ENCODE measurements at places on chromosomes 11 and 22.
A peak's percentile ranks its signal among the peaks of the same experiment; 100 is the strongest.

GRCh38 chr22:43555561-43556515 is 144.0 kb downstream of the MPPED1 start:
- no peak for DNase-seq

- no peak for DNase-seq
Observed at GRCh38 chr11:60776167-60776566, 9.0 kb upstream of the MS4A10 start.

- no peak for DNase-seq
Observed at GRCh38 chr22:17167486-17167885, 8.4 kb upstream of the HDHD5 start.

- DNase-seq, result no peak
Observed at GRCh38 chr11:69075421-69076128, 26.8 kb downstream of the TPCN2 start.

- no peak for DNase-seq
Observed at GRCh38 chr22:19514831-19515565, 9.2 kb downstream of the CLDN5 start.

- no peak for DNase-seq
Observed at GRCh38 chr11:73186886-73187285, 31.2 kb upstream of the P2RY2 start.

DNA sequence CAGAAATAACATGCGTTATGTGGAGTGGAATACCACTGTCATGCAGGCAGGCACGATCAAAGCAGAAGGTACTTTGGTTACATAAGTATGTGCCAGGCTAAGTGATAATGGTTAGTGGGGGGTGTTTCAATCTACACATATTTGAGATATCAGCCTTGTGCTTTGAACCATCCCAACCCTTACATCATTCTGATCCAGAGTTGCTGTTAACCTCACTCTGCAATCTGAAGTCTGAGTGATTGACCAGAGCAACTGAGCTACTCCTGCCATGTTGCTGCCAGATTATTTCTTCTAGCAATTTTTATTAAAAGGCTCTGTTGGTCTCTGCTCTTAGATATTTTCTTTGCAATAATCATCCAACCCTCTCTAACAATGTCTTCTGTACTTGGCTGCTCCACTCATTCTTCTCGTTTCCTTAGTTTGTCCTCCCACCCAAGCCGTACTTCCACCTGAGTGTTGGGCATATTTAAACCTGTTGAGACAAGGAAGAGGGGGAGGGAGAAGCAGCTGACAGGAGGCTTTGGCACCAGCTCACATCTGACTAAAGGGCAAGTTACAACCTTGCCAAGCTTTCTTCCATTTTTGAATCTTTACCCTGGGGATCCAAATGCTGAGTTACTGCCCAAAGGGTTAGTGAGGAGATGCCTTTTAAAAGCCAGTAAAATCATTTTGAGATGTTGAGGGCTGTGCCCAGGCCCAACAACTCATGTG is 114.1 kb upstream of the SESN3 start:
- DNase-seq, result no peak

GRCh38 chr22:30305906-30306626 is 16.8 kb upstream of the CASTOR1 start:
- no peak for DNase-seq

GRCh38 chr11:75262961-75263852 is 22.6 kb downstream of the TPBGL start:
- no peak for DNase-seq

DNA sequence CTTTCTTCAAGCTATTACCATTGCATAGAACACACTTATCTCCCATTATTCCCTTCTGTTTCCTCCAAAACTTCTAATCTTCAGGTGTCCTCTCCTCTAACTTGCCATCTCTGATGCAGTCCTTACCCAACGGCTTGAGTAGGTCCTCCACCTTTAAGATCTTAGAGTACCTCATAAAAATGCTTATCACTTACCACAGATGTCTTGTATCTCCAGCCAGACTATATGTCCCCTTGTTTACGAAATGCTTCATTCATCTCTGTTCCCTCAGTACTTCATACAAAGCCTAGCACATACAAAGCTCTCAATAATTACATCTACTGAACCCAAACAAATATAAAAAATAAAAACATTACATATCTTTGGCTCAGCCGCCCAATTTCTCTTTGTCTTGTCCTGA is 49.2 kb downstream of the PAK1 start:
- DNase-seq, result no peak

GRCh38 chr22:30266445-30267381 is at the start of gene OSM:
TSS of gene OSM (minus strand) at chr22:30266851. CDS start at chr22:30266799, 52 bp downstream.
- peak; percentile 50 for DNase-seq

- DNase-seq, result no peak
Observed at GRCh38 chr11:67452141-67452952, at the start of gene GPR152. TSS of gene GPR152 (minus strand) at chr11:67452729. CDS start at chr11:67452724, 5 bp downstream.

- no peak for DNase-seq
Observed at GRCh38 chr11:45193695-45194094, 47.3 kb downstream of the PRDM11 start.

- no peak for DNase-seq
Observed at GRCh38 chr22:47690586-47690985, 928.1 kb downstream of the TBC1D22A start.

DNA sequence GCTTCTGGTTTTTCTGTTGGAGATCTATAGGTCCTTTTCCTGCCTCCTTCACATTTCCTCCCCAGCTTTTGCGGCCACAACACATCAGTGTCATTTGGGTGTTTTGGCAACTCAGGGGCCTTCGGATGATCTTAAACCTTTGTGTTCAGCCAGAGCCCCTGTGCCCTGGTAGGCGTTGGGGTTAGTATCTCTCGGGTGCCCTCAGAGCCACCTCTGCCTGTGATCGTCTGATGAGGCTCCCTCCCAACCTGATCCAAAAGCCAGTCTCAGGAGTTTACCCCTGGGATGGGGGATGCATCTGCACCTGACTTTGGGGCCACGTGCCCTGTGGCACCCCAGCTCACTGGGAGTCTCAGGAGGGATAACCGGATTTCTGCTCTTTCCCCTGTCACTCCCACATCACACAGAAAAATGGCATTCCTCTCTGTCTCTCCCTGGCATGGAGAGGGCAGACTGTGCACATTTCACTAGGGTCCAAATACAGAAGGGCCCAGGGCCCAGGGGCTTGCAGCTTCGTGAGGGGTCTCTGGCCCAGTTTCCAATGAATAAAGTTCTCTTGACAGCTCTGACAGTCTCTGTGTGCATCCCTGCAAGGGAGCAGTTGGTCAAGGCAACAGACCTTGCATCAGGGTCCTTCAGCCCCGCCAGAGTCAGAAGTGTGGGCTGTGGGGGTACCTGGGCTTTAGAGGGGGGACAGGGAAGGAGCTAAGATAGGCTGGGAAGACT is 2.6 kb downstream of the RNF26 start:
- no peak for DNase-seq

- no peak for DNase-seq
Observed at GRCh38 chr11:2461253-2461955, 16.6 kb downstream of the KCNQ1 start.

- DNase-seq, result no peak
Observed at GRCh38 chr11:57126766-57127400, 54.9 kb upstream of the LRRC55 start.

- DNase-seq, result no peak
Observed at GRCh38 chr11:121474680-121475079, 21.9 kb upstream of the SORL1-AS1 start.

DNA sequence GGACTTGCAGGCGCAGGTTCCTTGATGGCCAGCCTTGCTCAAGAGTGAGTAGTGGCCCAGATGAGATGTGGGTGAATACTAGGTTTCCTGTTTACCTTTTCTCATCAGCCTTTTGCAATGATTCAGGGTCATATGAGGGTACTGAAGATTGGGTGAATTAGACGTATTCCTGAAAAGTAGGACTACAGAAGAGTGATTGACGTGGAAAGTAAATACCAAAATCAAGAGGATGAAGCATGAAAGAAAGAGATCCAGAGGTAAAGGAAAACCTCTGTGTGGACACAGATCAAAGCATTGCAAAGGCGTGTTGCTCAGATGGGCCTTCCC is 59.9 kb downstream of the CYB5R2 start:
- no peak for DNase-seq

DNA sequence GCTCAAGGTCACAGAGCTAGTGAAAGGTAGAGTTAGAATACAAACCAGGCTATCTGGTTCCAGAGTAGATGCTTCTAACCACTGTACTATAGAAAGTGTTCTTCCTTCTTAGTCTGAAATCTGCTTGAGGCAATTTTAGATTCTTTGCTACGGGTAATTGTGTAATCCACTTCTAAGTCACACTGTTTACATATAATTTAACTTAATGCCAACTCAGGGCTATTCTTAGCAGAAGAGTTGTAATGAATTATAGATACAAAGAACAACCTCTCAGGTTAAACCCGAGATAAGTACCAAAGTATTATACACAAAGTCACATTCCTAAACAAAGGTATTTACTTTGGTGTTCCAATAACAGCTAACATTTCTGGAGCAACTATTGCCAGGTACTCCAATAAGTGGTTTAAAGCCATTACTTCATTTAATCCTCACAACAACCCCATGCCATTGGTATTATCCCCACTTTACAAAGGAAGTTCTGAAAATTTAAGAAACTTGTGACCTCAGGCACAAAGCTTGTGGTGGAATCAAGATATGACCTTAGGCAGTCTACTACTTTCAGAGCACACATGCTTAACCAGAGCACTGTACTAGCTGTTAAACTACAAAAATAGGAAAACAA is 31.1 kb upstream of the DDI1 start:
- DNase-seq, result no peak

- DNase-seq, result no peak
Observed at GRCh38 chr22:42375982-42376381, 56.2 kb downstream of the NFAM1 start.

GRCh38 chr22:28068826-28069225 is 149.8 kb upstream of the PITPNB start:
- DNase-seq, result no peak

DNA sequence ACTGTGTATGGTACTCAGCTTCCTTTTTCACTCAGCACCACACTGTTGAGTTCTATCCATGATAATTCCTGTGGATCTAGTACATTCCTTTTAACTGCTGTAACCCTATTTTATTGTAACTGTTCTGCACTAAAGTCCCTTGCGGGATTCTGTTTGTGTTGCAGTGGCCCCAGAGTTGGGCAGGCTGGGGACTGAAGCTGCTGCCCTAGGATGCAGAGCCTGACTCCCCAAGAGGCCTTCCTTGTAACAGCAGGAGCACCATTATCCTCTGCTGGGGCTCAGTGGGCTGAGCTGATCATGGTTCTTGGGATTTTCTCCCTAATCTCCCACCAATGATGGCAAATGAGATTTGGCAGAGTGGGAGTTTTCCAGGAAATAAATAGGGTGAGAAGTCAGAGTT is 77.7 kb downstream of the CABIN1 start:
- DNase-seq, result no peak

- no peak for DNase-seq
Observed at GRCh38 chr22:46143491-46144147, 6.7 kb upstream of the PPARA start.

GRCh38 chr11:116579031-116579653 is 193.6 kb downstream of the BUD13 start:
- no peak for DNase-seq

DNA sequence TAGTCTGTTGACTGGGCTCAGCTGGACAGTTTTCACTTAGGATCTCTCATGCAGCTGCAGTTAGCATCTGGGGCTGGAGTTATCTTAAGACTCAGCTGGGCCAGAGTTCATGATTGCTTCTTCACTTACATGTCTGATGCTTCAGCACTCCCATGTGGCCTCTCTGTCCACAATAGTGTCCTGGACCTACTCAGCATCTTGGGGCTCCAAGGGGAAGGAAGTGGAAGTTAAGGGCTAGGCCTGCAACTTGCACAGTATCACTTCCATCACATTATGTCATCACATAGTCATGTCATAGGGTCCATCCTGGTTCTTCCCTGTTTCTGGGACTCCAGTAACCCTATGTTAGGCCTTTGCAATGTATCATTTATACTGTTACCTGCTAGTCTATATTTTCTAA is 115.9 kb downstream of the C11orf65 start:
- DNase-seq, result no peak

GRCh38 chr11:45671246-45672171 is 6.1 kb upstream of the CHST1 start:
- DNase-seq, result no peak

GRCh38 chr11:57974848-57975601 is 48.7 kb upstream of the OR9Q1 start:
- no peak for DNase-seq

GRCh38 chr11:29996016-29996415 is 20.8 kb downstream of the KCNA4 start:
- no peak for DNase-seq

GRCh38 chr11:131464461-131464860 is 94.0 kb downstream of the NTM start:
- DNase-seq, result no peak

DNA sequence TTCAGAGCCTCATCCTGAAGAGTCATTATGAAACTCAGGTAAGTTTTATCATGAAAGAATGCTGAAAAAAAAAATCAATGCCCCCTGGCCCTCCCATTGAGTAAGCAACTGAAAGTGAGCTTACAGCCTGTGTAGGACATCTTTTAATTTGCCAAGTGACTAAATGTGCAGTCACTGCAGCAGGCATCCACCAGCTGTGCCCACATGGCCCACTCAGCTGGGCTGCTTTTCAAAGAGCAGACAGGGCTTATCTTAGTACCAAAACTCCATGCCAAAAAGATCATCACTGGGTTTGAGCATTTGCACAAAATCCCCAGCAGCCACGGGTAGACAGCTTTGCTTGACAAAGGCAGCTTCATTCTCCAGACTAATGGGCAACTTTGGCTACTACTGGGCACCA is 709.7 kb downstream of the NTM start:
- DNase-seq, result no peak

DNA sequence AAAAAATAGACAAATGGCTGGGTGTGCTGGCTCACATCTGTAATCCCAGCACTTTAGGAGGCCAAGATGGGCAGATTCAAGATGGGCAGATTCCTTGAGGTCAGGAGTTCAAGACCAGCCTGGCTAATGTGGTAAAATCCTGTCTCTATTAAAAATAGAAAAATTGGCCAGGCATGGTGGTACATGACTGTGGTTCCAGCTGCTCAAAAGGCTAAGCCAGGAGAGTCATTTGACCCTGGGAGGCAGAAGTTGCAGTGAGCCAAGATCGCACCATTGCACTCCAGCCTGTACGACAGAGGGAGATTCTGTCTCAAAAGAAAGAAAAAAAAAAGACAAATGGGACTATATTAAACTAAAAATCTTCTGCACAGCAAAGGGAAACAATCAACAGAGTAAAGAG is 55.4 kb downstream of the USP35 start:
- DNase-seq, result no peak

- DNase-seq, result no peak
Observed at GRCh38 chr22:27318516-27318915, 483.0 kb downstream of the MN1 start.

All from activated CD4-positive, alpha-beta T cell treated with anti-CD3 and anti-CD28 coated beads for 1 hour (primary cell).